DMS153 (cell line): ENCODE measurements at places on chromosomes 7 and 10.

GRCh38 chr10:101824736-101825135 is 6.5 kb upstream of the OGA start:
- no peak for DNase-seq

DNA sequence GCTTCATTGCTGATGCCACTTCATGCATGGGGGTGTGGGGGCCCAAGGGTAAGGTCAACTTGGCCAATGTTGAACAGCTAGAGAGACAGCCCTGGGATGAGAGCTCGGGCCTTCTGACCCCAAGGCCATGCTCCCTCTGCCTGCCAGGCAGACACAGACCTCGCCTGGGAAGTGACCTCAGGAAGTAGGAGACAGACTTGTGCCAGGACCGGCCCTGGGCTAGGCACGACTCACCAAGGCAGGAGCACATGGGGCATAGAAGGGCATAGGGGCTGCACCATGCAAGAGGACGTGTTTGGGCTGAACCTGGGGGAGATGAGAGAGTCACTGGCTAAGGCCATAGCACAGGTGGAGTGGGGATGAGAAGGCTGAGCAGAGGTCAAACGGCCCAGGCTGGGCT is 27.1 kb downstream of the ZCCHC24 start:
- no peak for DNase-seq

GRCh38 chr7:628402-628763 is 98.1 kb upstream of the DNAAF5 start:
- no peak for DNase-seq

DNA sequence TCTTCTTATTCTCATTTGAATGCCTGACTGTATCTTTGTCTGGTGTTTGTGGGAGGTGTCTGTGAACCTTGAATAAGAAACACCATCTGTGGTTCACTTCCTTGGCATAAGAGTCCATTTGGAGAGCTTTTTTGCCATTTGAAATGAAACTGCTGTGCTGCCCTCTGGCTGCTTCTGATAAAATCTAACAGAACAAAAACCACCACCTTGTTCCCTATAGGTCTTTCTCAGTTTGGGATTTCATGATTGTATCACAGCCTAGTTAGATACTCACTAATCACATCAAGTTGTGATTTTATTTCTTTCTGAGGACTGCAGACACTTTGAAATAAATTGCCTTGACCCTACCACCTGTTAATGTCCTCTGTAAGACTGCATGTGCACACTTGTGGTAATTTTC is 102.7 kb upstream of the FAM13C start:
- DNase-seq, result no peak

DNA sequence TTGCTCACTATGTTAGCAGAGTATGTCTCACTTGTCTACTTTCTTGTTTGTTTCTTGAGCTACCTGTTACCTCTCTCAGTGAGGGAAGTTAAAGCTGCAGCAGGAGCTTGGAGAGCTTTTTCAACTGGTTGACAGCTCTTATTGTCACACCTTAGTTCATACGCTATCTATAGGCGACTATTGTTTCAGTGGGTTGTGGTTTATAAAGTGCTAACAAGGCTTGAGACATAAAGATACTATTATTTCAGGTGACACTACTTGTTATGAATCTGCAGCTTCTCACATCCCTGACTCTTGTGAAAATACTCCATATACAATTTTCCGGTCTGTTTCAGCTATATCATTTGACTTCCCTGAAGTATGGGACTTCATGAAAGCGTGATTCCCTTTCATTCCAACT is 167.4 kb downstream of the CSTF2T start:
- DNase-seq, result no peak

DNA sequence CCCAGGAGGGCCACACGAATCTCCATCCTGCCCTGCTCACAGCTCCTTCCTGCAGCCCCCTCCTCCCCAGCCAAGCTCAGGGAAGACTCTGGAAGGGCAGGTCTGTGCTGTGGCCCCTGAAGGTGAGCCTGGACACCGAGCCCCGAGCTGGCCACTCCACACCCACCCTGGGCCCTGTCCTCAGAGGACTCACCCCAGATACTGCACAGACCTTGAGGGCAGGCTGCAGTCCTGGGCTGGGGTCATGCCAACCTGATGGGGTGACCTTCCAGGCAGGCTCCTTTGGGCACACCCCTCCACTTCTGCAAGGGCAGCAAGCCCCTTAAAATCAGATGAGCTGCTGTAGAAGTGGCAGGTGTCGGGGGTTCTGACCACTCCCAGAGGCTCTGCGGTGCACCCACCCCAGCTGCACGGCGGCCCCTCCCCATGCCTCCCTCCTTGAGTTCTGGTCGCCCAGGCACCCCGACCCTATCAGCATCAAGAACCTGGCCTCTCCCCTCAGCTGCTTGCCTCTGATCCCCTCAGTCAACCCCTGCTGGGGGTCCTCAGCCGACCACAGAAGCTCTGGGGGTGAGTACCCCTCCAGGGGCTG is 24.3 kb downstream of the YKT6 start:
- DNase-seq, result no peak

DNA sequence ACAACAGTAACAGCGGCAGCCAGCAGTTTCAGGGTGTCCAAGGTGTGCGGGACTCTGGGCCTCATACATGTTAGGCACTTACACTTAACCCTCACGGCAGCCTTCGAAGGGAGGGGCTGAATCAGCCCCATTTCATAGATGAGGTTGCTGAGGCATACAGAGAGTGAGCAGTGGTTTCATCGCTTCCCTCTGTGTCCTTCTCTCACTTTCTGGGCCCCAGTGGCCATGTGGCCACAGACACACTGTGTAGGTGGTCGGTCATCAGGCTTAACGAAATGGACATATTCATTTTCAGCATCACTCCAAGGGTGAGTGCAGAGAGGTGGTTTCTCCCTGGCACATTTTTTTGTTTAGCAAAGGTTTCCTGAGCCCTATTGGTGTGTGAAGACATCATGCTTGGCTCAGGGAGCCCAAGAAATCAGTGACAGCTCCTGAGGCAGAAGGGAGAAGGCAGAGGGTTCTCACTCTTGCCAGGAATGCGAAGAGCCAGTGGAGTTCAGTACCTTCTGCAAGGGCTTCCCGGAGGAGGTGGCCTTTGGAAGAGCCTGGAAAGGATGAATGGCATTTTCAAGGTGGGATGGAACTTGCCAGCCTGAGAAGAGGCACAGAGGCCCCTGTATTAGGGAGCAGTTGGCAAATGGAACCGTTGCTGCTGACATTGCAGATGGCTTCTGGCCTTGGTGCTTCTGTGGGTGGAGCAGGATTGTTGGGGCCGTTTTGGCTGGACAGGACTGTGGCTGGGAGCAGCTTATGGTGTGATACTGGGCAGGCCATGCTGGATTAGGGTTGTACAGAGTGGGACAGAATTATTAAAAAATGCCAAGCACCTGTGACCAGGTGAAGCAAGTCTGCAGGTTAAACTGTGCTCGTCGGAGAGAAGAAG is 61.7 kb upstream of the PPIF start:
- DNase-seq, result no peak

- DNase-seq, result no peak
Measured at GRCh38 chr7:36999626-37000485, 275.6 kb upstream of the AOAH start.

DNA sequence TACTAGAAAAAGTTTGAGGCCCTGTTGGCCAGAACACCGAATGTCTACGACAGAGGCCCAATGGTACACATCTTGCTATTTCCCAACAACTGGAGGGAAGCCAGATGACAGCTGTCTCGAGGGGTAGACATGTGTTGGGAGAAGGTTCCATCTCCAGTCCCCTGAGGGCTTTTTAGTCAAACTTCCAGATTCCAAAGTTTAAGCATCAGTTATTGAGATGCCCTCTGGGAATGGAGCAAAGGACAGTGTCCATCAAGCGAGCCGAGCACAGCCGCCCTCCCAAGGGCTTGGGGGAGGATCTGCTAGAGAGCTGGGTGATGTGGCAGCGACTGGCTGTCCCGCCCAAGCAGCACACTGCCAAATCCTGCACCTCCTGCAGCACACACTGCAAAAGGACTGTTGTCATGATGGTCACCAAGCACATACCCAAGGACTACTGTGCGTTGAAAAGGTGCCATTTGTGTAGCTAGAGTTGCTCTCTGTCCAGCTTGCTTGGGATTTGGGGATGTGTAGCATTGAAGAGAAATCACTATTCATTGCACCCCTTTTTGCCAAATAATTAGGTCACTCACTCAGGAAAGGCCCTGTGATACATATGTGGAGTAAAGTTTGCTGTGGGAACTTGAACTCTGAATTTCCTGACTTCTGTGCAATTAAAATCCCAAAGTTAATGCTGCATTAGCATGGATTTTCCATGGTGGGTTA is 164.6 kb downstream of the TRIL start:
- no peak for DNase-seq

- no peak for DNase-seq
Measured at GRCh38 chr7:15313361-15313760, 248.5 kb downstream of the AGMO start.

DNA sequence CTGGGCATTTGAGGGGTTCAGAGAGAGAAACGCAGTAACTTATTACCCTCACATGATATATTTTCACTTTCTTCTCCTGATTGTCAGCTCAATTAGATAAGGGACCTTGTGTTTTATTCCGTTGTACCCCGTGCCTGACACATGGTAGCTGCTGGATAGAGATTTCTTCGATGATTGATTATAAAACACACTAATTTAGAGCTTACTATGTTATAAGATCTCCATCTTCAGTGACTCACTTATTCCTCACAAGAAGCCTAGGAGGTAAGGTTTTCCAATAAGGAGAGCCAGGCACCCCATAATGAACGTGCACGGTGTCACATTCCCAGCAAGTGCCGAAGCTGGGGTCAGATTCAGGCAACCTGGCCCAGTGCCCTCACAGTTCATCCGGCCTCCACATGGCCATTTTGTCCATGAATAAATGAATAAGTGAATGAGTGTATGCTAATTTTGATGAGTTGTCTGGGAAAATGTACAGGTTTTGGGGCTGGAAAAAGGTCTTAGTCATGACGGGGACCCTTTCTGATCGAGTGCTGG is 138.1 kb upstream of the CDCA7L start:
- DNase-seq, result no peak

DNA sequence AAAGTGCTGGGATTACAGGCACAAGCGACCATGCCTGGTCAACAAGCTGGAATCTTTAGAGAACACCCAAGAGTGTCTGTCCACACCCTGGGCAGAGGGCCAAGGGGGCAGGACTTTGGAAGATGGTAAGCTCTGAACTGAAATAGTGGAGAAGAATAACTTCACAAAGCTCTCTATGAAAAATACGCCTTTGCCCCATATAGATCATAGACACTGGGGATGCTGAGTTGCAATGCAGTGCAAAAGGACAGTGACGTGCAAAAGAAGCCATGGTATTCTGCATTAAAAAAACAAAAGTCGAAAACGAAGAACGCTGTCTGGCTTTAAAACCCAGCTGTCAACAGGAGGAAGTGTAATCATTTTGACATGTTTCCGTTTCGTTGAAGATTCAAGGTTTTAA is 353.6 kb downstream of the CALN1 start:
- no peak for DNase-seq
